ENCODE measurements at places on chromosomes 4 and X.

DNA sequence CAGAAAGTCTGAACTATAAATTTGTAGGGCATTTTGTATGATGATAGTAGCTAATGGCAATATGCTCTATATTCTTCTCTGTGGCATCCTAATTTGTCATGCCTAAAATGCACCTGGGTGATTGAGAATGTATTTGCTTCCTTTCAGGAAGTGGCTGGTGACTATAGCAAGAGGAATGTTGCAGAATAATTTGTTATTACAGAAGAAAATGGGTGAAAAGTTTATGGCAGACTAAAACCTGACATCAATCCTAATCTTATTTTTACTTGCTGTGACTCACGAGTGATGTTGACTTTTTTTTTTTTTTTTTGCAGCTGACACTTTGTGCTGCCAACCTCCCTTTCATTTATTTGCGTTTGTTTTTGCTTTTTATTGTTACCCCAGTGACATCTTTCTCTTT lies 141.1 kb downstream of the MSL3 start:
- no peak for DNase-seq

DNA sequence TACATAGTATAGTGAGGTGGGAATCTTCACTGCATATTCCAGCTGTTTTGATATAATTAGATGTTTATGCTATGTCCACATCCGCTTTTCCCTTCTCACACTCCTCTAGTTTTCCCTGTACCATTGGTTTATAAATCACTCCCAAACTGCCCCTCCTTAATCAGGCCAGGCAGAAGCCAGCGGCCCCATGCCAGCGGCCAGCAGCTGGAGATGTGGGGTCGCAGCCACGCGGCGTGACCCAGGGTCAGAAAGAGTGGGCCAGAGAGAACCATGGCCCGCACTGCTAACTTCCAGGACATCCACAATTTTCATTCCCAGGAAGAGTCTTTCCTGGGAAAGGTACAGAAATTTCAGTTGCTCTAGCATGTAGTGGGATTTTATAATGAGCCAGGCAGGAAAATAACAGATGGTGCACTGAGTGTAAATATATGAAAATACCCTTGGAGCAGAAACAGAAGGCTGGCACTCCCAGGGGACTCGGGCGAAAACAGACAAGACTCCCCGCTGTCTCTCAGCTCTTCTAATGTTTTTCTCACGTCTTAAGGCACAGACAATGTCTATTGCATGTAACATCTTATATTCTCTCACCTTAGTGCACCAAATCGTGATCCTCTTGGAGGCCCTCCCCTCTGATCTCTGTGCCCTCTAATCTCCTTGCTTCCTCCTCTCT lies 145.9 kb upstream of the ZFP42 start:
- no peak for DNase-seq

DNA sequence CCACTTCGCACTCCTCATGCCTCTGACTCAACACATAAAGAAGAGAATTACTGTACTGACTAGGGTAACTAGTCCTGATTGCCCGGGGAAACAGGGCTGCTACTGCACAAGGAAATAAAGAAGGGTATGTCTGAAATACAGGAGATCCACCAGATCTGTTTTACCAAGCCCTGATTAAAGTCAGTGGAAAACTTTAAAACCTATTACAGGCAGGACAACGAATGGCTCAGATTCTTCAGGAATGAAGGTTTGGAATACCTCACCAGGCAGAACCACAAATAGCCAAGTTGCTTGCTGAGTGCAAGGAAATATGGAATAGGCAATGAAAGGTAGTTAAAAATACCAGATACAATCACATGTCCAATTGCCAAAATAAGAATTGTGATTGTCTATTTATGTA lies 17.3 kb downstream of the LAMTOR3 start:
- no peak for DNase-seq

DNA sequence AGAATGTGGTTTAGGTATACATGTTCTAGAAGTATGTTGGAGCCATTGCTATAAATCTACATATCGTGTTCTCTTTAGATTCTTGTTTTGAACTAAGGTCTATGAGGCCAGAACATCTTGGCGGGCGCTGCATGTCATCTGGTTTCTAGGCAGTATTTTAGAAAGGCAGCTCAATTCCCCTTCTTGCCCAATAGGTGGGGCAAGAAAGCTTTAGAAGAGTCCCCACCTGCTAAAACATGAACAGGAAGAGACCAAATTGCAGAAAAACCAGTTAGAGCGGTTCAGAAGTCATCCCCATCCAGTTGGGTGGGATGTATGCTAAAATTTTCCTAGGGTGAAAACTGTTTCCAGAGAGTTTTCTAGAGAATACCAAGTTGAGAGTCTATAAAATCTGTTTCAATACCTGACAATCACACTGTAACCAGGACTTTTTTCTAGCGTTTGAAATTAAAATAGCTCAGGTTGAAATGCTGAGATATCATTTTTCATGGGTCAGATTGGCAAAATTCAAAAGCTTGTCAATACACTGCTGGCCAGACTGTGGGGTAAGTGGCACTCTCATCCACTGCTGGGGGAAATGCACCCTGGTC lies 17.5 kb upstream of the SH3KBP1 start:
- no peak for DNase-seq

GRCh38 chr4:183249854-183250253 lies 70.2 kb downstream of the CLDN22 start:
- no peak for DNase-seq

- no peak for DNase-seq
Observed at GRCh38 chrX:123846577-123847038, 13.2 kb upstream of the XIAP start.
